ENCODE measurements at places on chromosomes 7 and 10.

DNA sequence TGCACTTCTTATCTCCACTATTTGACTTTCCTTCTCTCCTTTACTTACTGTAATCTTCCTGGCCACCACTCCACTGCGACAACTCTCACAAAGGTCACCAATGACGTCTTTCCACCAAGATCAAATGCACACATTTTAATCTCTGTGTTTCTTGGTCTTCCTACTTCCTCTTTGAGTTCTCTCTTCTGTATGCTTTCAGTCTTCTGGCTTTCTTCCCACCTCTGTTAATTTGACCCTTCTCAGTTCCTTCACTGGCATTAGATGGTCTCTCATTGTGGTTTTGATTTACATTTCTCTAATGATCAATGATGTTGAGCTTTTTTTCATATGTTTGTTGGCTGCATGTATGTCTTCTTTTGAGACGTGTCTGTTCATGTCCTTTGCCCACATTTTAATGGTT, 31.9 kb downstream of the FAM107B start:
- peak; percentile 20 for DNase-seq

GRCh38 chr7:111527545-111527944, 34.7 kb downstream of the IMMP2L start:
- DNase-seq, result no peak

DNA sequence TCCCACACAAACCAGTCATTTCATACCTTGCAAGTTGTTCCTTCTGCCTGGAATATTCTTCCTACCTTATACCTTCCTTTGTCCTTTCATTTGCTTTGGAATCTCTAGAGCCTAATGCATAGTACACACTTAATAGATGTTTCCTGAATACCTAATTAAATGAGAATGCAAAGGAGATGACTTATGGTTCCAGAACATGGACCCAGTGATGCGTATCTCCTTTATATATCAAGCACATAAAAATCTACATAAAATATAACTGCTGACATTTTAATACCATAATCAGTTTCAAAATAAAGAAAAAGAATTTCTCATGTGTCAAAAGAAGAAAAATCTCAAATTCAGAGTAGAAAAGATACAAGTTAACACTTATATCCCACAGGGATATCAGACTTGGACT, 110.6 kb upstream of the ASAH2 start:
- DNase-seq, result no peak

DNA sequence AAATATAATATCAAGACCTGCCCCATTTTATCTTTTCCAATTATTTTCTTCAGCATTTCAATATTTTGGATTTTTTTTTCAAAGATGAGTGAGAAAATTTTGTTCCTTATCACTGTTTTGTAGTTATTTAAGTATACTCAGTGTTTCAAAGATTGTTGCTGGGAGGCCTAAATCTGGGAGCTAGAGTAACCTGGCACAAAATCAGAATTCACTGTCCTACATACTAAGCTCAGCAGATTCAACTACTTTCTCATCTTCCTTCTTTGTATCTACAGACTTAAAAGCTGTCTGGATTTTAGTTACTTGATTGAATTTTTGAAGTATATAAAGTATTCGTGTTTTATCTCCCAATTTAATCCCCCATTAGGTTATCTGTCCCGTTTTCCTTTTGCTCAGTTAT, 85.9 kb downstream of the TAX1BP1 start:
- no peak for DNase-seq

DNA sequence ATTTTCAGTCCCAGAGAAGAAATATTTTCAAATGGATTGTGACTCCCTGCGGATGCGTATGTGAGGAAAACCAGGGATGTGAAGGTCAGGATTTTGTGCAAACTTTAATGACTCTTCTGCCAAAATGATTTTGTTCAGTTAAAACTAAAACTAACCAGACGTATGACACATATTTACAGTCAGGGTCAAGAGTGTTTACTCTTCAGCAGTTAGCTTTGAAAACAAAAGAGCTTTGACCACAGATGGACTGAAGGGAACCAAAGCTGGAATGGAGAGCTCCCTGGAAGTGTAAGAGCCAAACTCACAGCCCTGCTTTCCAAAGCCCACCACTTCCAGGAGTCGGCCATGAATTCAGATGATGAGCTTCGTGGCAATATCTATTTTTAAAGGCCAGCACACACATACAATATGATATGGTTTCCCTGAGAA, 15.5 kb downstream of the SVIL start:
- no peak for DNase-seq

GRCh38 chr7:140213684-140214074, 36.9 kb upstream of the KDM7A start:
- no peak for DNase-seq

Data from activated CD8-positive, alpha-beta T cell treated with anti-CD3 and anti-CD28 coated beads for 36 hours (primary cell).